ENCODE measurements at places on chromosomes 13 and 19. TPM values are rescaled to one million over a fixed set of nuclear protein-coding genes. Genes with fewer than 3 reads are reported as not detected.
A peak's percentile ranks its signal among the peaks of the same experiment; 100 is the strongest.

DNA sequence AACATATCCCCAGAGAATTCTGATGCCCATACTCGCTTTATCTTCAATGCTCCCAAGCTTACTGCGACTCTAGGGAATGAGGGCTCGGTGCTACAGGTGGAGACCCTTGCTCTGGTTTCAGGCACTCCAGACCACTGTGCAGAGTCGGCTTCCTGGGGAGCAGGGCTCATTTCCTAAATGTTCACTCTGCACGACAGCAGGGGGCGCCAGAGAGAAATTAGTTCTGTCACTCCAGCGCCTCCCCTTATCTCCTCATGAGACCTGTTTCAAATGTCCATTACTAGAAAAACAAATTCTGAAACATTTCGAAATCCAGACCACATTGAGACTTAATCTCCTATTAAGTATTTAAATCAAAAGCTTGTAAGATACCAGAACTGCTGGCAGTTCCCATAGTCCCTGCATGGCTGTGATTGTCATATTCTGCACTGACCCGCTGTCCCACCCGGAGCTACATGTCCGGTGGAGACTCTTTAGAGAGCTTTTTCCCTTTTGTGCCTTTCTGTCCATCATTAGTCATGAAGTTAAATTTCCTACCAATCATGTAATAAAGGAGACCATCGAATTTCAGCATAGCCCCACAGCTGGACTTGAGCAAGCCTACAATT is 22.4 kb downstream of the EPSTI1 start:
- H3K36me3 ChIP-seq, result peaks cover 48% of the 10 kb centered on the region
- H3K4me1 ChIP-seq, result peaks cover 25% of the 10 kb centered on the region
- no peak overlapping the region for H3K27ac ChIP-seq
- no peaks in the 10 kb centered on the region for H3K27me3 ChIP-seq
- peak; percentile 86 for DNase-seq

DNA sequence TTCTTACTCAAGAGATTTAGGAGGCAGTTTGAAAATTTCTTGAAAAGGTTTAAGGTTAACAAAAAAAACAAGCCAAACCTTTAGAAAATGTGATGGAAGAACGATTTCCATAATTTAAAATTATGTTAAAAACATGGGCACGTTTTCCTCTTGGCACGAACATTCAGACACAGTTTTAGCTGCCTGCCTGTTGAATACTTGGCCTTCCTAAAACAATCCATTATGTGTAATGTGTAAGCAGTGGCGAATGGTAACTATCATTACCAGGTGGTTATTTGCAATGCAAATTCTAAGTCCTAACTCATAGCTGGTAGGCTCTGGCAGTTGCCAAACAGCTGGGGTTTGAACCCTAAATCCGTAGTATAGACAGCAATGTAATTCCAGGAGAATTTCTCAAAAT is 1425.7 kb upstream of the SLC10A2 start:
- H3K36me3 ChIP-seq, result no peaks in the 10 kb centered on the region
- no peak for DNase-seq
- H3K4me1 ChIP-seq, result no peaks in the 10 kb centered on the region
- H3K4me3 ChIP-seq, result no peak overlapping the region
- no peak overlapping the region for H3K27ac ChIP-seq

- DNase-seq, result no peak
- H3K27me3 ChIP-seq, result no peaks in the 10 kb centered on the region
- H3K4me1 ChIP-seq, result no peaks in the 10 kb centered on the region
- H3K36me3 ChIP-seq, result peaks cover 42% of the 10 kb centered on the region
Observed at GRCh38 chr13:112855859-112856258, 113.2 kb upstream of the MCF2L start.

DNA sequence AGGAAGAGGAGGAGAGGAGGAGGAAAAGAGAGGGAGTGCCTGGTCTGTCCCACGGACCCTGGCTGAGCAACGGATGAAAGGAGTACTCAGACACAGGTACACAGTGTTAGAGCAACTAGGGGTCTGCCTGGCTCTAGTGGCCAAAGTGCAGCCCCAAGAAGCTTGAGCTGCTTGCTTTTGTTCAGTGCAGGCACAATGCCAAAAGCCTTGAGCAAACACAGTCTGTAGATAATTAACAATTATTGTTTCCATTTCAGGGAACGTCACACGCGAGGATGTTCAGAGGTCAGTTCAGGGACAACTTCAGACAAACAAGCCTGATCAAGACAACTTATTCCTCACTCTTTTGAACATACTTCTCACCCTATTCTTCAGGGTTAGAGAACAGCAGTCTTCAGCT is 32.2 kb upstream of the ZNF726 start:
- DNase-seq, result no peak
- no peaks in the 10 kb centered on the region for H3K36me3 ChIP-seq
- H3K27ac ChIP-seq, result no peak overlapping the region
- H3K4me3 ChIP-seq, result no peak overlapping the region
- H3K27me3 ChIP-seq, result no peaks in the 10 kb centered on the region
- no peaks in the 10 kb centered on the region for H3K4me1 ChIP-seq

GRCh38 chr19:49613374-49613773 is 22.4 kb downstream of the PRR12 start:
- H3K27ac ChIP-seq, result no peak overlapping the region
- peaks cover 11% of the 10 kb centered on the region for H3K4me1 ChIP-seq
- no peak overlapping the region for H3K4me3 ChIP-seq
- no peak for DNase-seq

DNA sequence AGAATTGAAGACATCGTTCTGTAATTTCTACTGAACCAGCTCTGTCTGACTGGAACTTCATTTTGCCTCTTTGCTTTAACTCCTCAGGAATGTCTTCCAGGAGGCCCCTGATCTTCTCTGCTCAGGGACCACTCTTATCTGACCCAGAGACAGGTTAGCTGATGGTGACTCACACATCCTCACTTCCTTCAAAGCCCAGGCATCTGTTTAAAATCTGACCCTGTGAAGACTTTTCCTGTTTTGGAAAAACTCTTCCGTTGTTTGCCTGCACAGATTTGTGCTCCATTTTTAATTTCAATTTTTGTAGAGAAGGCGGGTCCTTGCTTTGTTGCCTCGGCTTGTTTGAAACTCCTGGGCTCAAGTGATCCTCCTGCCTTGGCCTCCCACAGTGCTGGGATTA is 1.6 kb downstream of the ARL11 start:
- H3K36me3 ChIP-seq, result peaks cover 5% of the 10 kb centered on the region
- no peaks in the 10 kb centered on the region for H3K27me3 ChIP-seq
- no peak overlapping the region for H3K27ac ChIP-seq

GRCh38 chr19:7533281-7533885 is 2.1 kb upstream of the PNPLA6 start:
- peaks cover 27% of the 10 kb centered on the region for H3K4me1 ChIP-seq
- H3K27ac ChIP-seq, result peak overlapping the region; percentile 87
- H3K27me3 ChIP-seq, result no peaks in the 10 kb centered on the region
- H3K36me3 ChIP-seq, result peaks cover 8% of the 10 kb centered on the region
- peak overlapping the region; percentile 95 for H3K4me3 ChIP-seq
- no peak for DNase-seq

- no peaks in the 10 kb centered on the region for H3K27me3 ChIP-seq
- no peak for DNase-seq
- H3K4me1 ChIP-seq, result no peaks in the 10 kb centered on the region
- no peak overlapping the region for H3K4me3 ChIP-seq
- H3K36me3 ChIP-seq, result no peaks in the 10 kb centered on the region
- H3K27ac ChIP-seq, result no peak overlapping the region
Observed at GRCh38 chr13:80586356-80586755, 245.4 kb upstream of the SPRY2 start.

GRCh38 chr13:61975001-61975400 is 559.4 kb upstream of the PCDH20 start:
- H3K4me3 ChIP-seq, result no peak overlapping the region
- no peak overlapping the region for H3K27ac ChIP-seq
- DNase-seq, result no peak

DNA sequence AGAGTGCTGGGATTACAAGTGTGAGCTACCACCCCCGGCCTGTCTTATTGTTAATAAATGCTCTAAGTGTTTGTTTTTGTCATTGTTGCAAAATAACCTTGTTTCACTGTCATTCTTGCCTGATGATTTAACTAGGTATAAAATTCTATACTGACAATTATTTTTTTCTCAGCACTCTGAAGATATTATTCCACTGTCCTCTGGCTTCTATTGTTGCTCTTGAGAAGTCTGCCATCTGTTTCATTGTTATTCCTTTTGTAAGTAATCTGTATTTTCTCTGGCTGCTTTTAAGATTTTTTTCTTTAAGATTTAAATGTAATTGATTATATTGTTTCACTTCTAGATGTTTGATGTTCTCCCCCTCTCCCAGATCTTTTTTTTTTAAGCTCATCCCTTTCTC is 17.6 kb downstream of the ZNF420 start:
- no peak for DNase-seq
- H3K36me3 ChIP-seq, result peaks cover 87% of the 10 kb centered on the region
- H3K4me1 ChIP-seq, result no peaks in the 10 kb centered on the region
- H3K4me3 ChIP-seq, result no peak overlapping the region
- H3K27me3 ChIP-seq, result no peaks in the 10 kb centered on the region

- no peak overlapping the region for H3K27ac ChIP-seq
- no peak for DNase-seq
- no peaks in the 10 kb centered on the region for H3K4me1 ChIP-seq
Observed at GRCh38 chr13:35771898-35772297, 295.4 kb upstream of the MAB21L1 start.

DNA sequence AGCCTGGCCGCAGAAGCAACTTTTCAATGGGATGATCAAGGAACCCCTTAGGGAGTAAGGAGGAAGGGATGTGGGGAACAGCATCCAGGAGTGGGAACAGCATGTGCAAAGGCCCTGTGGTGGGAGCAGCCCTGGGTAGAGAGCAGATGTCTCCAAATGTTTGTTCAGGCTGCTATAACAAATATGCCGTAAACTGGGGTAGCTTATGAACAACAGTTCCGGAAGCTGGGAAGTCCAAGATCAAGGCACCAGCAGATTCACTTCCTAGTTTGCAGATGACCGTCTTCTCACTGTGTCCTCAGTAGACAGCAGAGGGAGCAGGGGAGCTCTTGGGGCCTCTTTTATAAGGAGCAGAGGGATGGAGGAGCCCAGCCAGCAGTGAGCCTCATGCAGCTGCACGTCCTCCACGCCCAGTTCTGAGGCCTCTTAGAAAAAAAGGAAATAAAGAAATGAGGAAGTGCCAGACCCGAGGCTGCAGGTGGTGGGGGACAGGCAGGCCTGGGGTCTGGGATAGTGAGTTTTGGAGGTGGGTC is 4.2 kb upstream of the LRRC25 start:
- peak overlapping the region; percentile 7 for H3K27ac ChIP-seq
- no peak for DNase-seq
- no peak overlapping the region for H3K4me3 ChIP-seq
- H3K36me3 ChIP-seq, result no peaks in the 10 kb centered on the region

DNA sequence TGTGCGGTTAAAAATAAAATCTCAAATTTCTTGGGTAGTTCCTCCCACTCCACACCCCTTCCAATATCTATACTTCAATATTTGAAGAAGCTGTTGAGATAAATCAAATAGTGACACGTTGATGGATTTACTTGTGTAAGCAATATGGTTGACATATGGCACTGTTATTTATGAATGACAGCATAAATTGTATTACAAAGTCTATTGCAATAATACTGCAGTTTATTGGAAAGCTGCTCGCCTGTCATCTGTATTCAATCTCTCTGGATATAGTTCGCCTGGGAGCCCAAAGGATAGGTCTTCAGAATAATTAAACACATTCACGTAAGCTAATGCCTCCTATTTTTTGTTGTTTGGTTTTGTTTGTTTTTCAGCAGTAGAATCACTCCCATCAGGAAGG is 5.0 kb upstream of the ZIC5 start:
- H3K4me3 ChIP-seq, result no peak overlapping the region
- peaks cover 9% of the 10 kb centered on the region for H3K4me1 ChIP-seq
- DNase-seq, result no peak
- H3K27me3 ChIP-seq, result peaks cover 80% of the 10 kb centered on the region
- no peak overlapping the region for H3K27ac ChIP-seq

DNA sequence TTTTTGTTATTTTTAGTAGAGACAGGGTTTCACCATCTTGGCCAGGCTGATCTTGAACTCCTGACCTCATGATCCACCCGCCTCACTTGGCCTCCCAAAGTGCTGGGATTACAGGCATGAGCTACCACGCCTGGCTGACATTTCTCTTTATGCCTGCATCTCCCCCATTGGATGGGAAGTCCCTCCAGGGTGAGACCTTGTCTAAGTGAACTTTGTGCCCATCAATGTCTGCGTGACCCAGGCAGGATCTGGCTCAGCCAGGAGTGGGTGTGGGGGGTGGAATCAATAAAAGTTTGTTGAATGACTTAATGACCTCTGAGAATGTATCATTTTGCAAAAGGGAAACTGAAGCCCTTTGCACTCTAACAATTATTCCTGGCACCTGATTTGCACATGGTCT is 1.8 kb upstream of the ARRDC5 start:
- peaks cover 10% of the 10 kb centered on the region for H3K4me1 ChIP-seq
- H3K4me3 ChIP-seq, result no peak overlapping the region
- H3K36me3 ChIP-seq, result no peaks in the 10 kb centered on the region
- H3K27ac ChIP-seq, result no peak overlapping the region

DNA sequence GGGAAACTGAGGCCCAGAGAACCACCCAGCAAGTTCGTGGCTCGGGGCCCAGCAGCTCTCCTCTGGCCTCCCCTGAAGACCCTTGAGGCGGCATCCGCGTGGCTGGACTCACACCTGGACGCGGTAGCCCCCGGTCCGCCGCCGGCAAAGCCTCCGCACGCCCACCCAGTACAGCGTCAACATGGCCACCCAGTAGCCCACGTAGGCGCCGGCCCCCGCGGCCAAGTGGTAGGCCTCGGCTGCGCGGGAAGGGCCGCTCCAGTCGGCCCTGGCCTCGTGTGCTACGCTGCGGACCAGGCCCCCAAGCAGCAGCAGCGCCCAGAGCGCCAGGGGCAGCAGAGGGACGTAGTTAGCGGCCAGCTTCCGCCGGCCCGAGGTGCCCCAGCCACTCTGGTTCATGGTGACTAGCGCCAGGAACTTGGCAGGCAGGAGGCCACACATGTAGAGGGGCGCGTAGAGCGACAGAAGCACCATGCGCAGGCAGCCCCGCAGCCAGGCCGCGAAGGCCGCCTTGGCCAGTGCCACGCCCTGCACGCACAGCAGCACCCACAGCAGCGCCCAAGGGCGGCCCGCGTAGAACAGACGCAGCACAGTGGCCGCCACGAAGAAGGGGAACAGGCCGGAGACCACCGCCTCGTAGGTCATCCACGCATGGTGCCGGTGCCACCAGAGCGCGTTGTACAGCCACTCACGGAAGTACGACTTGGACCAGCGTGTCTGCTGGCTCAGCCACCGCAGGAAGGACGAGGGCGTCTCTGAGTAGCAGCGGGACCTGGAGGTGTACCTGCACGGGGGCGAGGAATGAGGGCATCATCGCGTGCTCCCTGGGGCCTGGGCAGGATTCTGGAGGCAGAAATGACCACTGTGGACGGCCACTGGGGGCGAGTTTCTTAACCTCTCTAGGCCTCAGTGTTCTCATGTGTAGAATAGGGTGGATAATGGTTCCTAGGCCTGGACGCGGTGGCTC is 10.2 kb downstream of the HAS1 start:
- no peak for DNase-seq
- peaks cover 18% of the 10 kb centered on the region for H3K27me3 ChIP-seq
- no peak overlapping the region for H3K27ac ChIP-seq
- no peaks in the 10 kb centered on the region for H3K36me3 ChIP-seq

The DNAJB1 gene
- 89.7 TPM for total RNA-seq

The ZNF285 gene
- 1.4 TPM for total RNA-seq

The MAG gene
- total RNA-seq, result not detected

The CFAP97D2 gene
- not detected for total RNA-seq

The TUBB4A gene
- total RNA-seq, result 2.5 TPM

The NLRP7 gene
- total RNA-seq, result not detected

The INSL3 gene
- 6.8 TPM for total RNA-seq

The CEACAM1 gene
- total RNA-seq, result 22.2 TPM
